ENCODE measurements at places on chromosomes 1 and 21. TPM values are rescaled to one million over a fixed set of nuclear protein-coding genes. Genes with fewer than 3 reads are reported as not detected.

Gene CREG1
- total RNA-seq: 139 TPM

Gene RPF1
- total RNA-seq: 65.4 TPM

GRCh38 chr1:90309806-90310205, 314.9 kb downstream of the ZNF326 start:
- DNase-seq: no peak

DNA sequence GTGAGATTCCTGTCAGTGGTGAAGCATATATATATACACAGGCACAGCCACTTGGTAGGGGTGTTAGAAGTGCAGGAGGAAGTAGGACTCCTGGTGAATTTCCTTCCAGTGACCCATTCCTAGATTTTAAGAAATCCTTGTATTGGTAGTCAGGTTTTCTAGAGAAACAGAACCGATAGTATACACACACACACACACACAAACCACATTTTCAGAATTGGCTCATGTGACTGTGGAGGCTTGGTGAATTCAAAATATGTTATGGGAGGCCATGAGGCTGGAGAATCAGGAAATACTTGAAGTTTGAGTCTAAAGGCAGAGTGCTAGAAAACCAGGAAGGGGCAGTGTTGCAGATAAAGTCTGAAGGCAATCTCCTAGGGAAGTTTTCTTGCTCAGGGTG, 114.2 kb downstream of the FCRL5 start:
- DNase-seq: no peak

DNA sequence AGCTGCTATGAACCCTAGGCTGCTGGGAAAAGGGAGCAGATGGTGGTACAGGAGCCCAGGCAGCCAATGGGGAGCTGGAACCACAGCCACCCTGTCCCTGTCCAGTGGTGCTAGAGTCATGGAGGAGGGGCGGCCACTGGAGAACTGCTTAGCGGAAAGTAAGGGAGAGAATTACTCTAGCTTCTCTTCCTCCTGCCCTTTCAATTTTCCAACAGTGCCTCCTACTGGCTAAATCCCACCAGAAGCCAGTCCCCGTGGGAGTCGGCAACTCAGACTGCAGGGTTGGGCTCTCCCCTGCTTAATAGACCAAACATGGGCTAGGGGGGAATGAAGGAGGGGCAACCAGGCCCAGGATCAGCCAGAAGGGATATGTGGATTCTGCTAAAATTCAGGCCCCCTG, 154.5 kb downstream of the ACTL8 start:
- DNase-seq: peak; percentile 49

DNA sequence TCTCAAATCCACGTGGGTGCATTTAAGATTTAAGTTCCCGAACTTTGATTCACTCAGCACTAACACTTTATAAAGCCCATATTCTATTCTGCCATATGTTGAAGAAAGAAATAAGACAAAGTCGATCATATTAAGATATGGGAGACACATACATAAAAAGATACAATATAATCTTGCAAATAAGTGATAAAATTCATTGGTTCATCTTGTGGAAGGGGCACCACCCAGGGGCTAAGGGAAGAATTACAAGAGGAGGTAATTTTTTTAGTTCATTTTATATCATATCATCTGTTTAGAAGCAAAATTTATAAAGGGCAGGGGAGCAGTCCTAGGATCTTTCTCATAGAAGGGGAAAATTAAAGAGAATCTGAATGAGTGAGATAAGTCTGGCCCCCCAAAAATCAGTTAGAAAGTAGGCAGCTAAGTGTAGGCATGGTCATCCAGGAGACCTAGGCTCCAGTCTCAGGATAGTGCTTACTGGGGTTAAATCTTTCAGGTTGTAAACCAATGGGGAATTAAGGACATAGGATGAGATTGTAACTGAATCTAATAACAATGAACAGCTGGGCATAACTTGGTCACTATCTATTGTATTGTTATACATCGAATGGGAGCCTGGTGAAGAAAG, 124.2 kb upstream of the L1TD1 start:
- peak; percentile 17 for DNase-seq

Gene GMEB1
- 7.5 TPM for total RNA-seq

GRCh38 chr1:72229893-72230292, 52.4 kb downstream of the NEGR1 start:
- peak; percentile 1 for DNase-seq

DNA sequence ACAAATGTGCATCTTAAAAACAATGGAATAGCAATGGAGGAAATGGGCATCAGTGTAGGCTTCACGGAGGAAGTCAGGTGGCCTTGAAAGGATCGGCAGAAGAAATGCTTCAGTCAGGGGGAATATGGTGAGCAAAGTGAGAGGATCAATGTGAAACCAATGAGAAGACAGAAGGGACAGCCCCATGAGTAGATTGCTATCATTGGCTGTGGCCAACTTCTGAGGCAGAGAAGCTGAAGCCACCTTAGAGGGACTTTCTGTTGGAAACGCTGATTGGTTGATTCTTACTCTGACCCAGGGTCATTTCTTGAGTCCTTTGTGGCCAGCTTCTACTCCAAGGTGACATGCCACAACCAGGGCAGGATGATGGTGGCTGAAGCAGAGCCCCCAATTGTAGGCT, 130.7 kb upstream of the ZNF648 start:
- no peak for DNase-seq

Gene KLF17
- not detected for total RNA-seq

Gene ATP1A4
- not detected for total RNA-seq

Gene NCF2
- 0.60 TPM for total RNA-seq

GRCh38 chr1:161013131-161013487, 7.8 kb downstream of the F11R start:
- DNase-seq: peak; percentile 62

Gene FCRL6
- total RNA-seq: not detected

Gene MXRA8
- 50.4 TPM for total RNA-seq

- DNase-seq: no peak
Measured at GRCh38 chr1:175134500-175134899, 58.1 kb downstream of the KIAA0040 start.

- DNase-seq: peak; percentile 81
Measured at GRCh38 chr1:64898107-64898861, 68.1 kb downstream of the JAK1 start.

All from cardiac muscle cell (in vitro differentiated cells and primary cell).